A172 (cell line): ENCODE measurements at places on chromosomes 1 and 21. TPM values are rescaled to one million over a fixed set of nuclear protein-coding genes. Genes with fewer than 3 reads are reported as not detected.
A peak's percentile ranks its signal among the peaks of the same experiment; 100 is the strongest.

- peak; percentile 63 for DNase-seq
Observed at GRCh38 chr1:146035048-146035423, 13.5 kb upstream of the HJV start.

- DNase-seq = peak; percentile 51
Observed at GRCh38 chr1:23756676-23757075, 13.4 kb downstream of the ELOA start.

GRCh38 chr1:9262096-9262986, 27.8 kb downstream of the H6PD start:
- no peak for DNase-seq

DNA sequence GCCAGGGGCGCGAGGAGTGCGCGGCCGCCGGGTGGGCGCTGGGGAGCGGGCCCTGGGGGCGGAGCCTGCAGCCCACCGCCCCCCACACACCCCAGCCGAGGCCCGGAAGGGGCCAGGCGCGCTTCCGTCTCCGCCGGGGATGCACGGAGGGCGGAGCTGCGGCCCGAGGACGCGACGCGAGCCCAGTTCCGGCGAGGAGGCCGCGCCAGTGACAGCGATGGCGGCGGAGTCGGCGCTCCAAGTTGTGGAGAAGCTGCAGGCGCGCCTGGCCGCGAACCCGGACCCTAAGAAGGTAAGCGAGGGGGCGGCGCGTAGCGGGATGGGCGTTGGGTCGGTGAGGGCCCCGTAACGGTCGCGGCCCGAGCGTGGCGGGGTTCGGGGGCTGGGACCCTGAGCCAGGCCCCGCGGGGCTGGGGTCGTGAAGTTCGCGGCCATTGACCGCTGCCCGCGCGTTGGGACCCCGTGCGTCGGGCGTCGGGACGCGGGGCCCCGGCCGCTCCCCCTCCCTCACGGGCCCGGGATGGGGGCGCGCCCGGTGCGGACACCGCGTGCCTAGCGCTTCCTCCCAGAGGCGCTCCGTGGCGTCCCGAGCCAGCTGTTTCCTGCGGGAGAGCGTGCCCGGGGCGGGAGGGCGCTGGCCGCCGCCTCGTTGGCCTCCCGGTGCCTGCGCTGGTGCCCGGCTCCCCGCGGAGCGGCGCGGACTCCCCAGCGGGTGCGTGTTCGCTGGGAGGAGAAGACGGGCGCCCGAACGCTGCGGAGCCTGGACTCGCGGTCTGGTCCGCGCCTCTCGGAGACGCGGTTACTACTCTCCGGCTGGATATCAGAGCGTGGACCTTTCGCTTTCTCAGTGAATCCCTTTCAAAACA, at the start of gene ELOA:
Gene ELOA, plus strand, starts transcription at position 185 of the 866 bp plus-strand sequence. Its CDS starts 33 bp downstream, at position 218.
- no peak for DNase-seq

GRCh38 chr1:189513091-189513490, 964.6 kb downstream of the BRINP3 start:
- no peak for DNase-seq

Gene CYP4A22
- not detected in 2 replicates for total RNA-seq

- DNase-seq = no peak
Observed at GRCh38 chr1:15406614-15407559, 2.8 kb upstream of the EFHD2 start.

Gene ETV3L
- not detected in 2 replicates for total RNA-seq

- DNase-seq = no peak
Observed at GRCh38 chr21:31974454-31974985, 101.7 kb downstream of the HUNK start.

DNA sequence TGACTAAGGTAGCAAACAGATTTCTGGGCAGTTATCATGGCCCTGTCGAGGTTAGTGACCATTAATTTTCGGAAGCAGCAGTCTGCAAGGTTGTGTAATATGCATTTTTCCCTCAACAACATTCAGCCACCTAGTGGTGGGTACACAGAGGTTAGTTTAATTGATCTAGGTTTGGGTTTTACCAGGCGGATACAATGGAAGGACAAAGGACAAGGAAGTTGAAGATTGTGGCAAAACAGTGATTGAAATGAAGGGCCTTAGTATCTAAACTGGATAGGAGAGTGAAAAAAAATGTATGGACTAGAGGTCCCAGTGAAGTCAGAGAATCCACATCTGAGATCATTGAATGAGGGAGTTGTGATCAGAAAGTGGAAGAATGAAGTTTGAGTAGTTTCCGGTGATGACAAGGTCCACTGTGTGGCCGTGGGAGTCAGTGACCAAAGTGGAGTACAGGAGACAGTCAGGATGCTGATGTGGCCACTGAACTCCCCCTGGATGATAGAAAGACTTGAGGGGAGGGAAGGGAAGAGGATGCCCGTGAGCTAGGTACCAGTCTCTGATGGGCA, 2.8 kb downstream of the ARMH1 start:
- peak; percentile 42 for DNase-seq

DNA sequence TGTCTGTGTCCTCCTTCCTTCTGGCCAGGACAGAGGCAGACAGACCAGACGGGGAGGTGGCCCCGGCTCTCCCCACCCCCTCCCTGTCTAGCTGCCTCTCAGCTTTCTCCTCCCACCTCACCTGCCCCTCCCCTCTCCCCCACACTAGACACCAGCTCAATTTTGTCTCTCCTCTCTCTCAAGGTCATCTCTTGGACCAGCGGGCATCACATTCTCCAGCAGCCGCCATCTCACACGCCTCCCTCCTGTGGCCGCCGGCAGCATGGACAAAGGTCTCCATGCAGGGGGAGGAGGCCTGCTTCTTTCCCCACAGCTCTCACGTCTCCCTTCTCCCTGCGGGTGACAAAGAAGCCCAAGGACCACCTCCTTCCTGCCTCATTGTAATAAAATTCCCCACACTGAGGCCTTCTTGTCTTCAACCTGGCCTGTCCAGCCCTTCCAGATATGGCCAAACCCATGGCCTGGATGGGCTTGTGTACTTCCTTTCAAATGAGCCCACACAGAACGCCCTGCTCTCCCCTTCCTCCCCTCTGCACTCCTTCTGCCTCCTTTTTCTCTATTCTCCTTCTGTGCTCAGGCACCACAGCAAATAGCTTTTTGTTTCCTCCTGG, 14.6 kb downstream of the OPTC start:
- no peak for DNase-seq

- DNase-seq = no peak
Observed at GRCh38 chr1:1291023-1291528, 10.8 kb downstream of the SCNN1D start.

GRCh38 chr1:109837852-109838570, 72.6 kb upstream of the CSF1 start:
- peak; percentile 55 for DNase-seq

GRCh38 chr1:186512698-186513457, 52.0 kb upstream of the PDC start:
- DNase-seq = no peak

GRCh38 chr1:228158151-228159007, 7.2 kb upstream of the IBA57 start:
- no peak for DNase-seq

Gene OR6N1
- total RNA-seq = not detected in 2 replicates

GRCh38 chr1:159091607-159092031, 15.1 kb upstream of the AIM2 start:
- peak; percentile 22 for DNase-seq

DNA sequence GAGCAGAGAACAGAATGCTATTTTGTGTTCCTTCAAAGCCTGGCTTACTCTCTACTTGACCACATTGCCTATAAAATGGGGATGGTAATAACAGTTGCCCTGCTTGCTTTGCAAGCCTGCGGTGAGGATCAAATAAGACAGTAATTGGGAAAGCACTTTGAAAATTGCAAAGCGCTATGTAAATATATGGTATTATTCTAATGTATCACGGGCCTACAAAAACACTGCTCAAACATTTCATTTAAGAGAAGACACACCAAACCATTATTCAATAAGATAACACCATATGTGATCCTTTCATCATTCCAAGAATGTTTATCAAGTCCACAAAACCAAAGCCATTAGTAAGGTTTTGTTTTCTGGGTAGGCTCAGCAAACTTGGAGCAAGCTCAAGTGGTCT, 208.4 kb downstream of the ROR1 start:
- DNase-seq = no peak

DNA sequence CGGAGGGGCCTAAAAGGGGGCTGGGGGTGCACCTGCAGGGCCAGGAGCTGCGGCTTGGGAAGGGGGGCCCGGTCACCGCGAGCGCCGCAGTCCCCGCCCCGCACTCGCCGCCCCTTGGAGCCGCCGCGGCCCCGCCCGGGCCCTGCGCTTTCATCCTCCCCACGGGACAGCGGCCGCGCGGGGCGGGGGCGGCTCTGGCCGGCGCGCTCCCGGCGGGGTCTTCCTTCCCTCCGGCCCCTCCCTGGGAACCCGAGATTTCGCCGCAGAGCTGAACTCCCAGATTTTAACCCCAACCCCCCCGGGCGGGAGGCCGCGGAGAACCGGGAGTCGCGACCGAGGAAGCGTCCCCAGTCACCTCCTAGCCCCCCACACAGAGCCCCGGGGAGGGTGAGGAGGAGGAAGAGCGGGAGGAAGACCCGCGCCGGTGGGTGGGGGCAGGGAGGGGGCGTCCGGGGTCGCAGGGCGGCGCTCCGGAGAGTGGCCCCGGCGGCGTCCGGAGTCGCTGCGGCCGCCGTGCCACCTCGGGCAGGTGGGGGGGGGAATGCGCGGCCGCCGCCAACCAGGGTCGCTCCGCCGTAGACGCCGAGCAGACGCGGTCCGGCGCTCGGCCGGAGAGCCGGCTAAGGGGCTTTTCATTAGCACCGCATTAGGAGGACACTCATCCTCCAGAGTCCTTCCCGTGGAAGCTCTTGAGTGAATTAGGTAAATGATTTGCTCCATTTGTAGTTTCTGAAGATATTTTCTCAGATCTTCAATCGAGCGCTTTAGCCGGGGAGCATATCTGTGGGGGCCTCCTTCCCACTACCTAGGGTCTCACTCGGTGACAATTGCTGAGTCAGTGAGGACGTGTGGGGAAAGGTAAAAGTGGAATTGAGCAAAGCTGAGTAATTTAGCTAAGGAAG, 31.6 kb upstream of the NFIA start:
- no peak for DNase-seq

- no peak for DNase-seq
Observed at GRCh38 chr1:31346785-31347184, 26.1 kb downstream of the FABP3 start.

Gene SCNM1
- 105 and 107 TPM in 2 replicates for total RNA-seq

Gene EFHD2
- total RNA-seq = 55.7 and 58.5 TPM in 2 replicates

Gene SIK1
- total RNA-seq = 4.9 and 8.5 TPM in 2 replicates
